Nephron progenitor cell (in vitro differentiated cells): ENCODE measurements at places on chromosomes 11 and 22.
A peak's percentile ranks its signal among the peaks of the same experiment; 100 is the strongest.

DNA sequence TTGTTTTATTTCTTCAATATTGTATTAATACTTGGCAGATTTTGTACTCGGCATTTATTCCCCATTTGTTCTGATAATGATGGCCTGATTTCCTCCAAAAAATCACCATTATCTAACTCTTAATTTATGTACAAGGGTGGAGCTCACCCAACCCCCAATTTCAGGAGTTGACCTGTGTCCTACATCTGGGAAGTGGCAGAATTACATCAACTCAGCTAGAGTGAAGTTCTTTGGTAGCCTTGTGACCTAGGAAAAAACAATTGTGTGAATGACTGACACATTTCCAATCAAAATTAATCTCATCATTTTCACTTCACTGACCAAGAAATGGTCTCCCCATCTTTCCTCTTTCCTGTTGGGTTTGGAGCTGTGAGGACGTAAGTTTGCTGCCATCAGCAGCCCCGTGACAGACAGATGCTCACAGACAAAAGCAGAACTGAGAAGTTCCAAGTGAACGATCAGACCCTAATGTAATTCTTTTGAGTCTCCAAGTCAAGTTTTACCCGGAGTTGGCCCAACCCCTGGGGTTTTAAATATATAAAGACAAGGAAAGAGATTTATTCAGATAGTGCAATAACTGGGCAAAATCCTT lies 16.6 kb upstream of the MS4A6E start:
- DNase-seq: no peak

DNA sequence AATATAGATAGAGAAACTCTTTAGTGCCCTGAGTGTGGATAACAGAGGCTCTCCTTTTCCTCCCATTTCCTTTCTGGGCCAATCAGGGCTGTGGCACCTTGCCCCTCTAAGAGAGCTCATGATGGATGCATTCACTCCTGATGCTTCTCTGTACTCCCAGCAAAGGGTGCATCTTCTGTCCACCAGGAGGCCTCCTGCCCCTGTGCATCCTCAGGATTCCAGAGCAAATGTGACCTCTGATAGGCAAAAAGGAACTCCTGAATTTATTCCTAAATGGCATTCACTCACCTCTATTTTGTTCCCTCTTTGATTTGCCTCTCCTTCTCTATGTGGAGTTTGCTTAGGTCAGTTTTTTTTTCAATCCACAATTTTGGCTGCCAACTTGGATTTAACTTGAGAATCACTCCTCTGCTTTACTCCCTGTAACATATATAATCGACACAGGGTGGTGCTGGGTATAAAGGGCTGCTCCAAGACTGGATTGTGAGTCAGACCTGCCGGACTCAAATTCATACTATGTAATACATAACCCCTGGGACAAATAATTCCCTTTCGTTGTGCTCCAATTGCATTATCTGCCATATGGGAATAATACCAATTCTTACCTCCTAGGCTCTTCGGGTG lies 1.1 kb upstream of the MRGPRX4 start:
- peak; percentile 42 for DNase-seq

DNA sequence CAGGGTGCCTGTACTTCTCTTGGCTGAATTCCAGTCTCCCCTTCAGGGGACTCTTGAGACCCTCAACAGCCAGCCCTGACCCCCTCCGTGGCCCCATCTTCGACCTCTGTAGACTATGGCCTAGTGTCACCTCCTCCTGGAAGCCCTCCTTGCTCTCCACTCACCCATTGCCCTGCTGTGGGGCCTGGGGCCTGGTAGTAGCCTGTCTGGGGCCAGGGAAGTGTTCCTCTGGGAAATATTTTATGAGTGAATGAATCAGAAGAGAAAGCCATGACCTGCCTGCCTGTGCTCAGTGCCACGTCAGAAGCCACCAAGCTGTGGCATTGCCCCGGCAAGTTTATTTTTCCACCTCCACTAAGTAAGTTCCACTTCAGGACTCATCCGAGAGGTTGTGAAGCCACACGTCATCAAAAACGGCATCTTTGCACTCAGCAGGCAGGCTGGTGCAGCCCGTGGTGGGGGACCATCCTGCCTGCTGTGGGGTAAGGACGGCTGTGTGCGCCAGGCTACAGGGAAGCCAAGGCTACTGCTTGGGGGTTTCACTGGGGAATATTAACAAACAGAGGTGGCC lies 59.6 kb upstream of the PPARA start:
- DNase-seq: no peak

- no peak for DNase-seq
These were observed 23.5 kb downstream of the CPT1A start for GRCh38 chr11:68818181-68818580.

- no peak for DNase-seq
These were observed 34.9 kb downstream of the KDM2A start for GRCh38 chr11:67153971-67154370.

- DNase-seq: no peak
These were observed 18.8 kb upstream of the MAML2 start for GRCh38 chr11:96361778-96362177.

GRCh38 chr11:57515332-57516060 lies at the start of gene SLC43A1:
Gene SLC43A1 (minus strand): TSS chr11:57515702. CDS start chr11:57514111, 1,591 bp downstream.
- DNase-seq: peak; percentile 70

GRCh38 chr22:31748490-31748889 lies 1.4 kb downstream of the PRR14L start:
- DNase-seq: no peak

DNA sequence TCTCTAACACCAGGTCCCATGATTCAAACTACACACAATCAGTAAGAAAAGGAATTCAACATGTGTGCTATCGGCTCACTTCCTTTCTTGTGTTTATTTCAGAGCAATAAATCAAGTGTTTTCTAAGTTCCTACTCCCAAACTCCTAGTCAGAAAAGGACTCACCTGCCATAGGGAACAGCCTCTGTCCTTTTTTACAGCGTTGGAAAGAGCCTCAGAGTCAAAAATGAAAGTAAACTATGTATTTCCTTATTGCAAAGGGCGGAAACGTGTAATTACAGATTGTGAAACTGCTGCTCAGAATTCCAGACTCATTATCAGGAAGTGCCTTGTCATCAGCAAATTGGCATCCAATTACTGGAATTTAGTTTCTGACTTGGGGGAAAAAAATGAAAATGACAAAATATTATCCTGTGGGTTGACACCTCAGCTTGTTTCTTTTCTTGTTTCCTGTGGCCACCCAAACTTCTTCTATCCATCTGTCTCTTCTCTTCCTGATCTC lies at the start of gene CASP4:
Gene CASP4, minus strand, starts transcription at position 220 of the 501 bp plus-strand sequence. Its CDS starts 49 bp downstream, at position 171.
- DNase-seq: no peak

GRCh38 chr11:119627286-119627685 lies 101.7 kb downstream of the NECTIN1 start:
- DNase-seq: no peak

DNA sequence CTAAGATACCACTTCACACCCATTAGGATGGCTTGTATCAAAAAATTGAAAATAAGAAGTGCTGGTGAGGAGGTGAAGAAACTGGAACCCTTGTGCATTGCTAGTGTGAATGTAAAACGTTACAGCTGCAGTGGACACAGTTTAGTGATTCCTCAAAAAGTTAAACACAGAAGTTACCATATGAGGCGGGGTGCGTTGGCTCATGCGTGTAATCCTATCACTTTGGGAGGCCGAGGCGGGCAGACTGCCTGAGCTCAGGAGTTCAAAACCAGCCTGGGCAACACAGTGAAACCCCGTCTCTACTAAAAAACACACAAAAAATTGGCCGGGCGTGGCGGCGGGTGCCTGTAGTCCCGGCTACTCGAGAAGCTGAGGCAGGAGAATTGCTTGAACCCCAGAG lies 43.5 kb downstream of the SGSM3 start:
- no peak for DNase-seq

DNA sequence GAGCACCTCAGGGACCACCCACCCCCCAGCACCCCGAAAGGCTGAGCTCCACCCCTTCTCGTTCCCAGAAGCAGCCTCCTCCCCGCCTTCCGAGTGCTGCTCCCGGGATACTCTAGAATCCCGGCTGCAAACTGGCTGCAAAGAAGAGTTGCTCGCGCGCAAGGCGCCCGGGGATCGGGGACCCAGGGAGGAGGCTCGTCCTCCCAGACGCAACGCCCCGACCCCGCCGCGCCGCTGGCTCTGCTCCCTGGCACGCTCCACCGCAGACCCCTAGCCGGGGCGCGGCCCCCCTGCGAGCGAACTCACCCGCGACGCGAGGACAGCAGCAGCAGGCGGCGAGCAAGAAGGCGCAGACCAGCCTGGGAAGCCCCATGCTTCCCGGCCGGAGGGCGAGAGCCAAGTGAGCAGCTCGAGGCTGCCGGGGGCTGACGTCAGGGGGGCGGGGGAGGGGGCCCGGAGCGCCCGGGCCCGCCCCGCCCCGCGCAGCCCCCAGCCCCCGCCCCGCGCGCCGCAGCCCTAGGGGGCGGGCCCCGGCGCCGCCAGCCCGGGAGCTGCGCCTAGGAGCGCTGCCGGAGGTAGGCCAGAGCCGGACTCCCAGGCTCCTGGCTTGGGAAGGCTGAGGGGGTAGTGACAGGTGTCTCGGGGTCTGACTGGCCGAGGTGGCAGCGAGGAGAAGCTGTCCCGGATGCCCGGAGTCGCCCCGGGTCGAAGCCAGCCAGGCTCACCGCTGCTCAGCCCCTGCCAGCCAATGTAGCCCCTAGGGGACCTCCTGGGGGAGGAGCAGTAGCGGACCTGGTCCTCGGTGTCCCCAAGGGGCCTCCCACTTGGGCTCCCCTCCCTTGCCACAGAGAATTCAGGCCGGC lies at the start of gene MCAM:
Gene MCAM, minus strand, starts transcription at position 402 of the 863 bp plus-strand sequence. Its CDS starts 29 bp downstream, at position 373.
- peak; percentile 75 for DNase-seq

DNA sequence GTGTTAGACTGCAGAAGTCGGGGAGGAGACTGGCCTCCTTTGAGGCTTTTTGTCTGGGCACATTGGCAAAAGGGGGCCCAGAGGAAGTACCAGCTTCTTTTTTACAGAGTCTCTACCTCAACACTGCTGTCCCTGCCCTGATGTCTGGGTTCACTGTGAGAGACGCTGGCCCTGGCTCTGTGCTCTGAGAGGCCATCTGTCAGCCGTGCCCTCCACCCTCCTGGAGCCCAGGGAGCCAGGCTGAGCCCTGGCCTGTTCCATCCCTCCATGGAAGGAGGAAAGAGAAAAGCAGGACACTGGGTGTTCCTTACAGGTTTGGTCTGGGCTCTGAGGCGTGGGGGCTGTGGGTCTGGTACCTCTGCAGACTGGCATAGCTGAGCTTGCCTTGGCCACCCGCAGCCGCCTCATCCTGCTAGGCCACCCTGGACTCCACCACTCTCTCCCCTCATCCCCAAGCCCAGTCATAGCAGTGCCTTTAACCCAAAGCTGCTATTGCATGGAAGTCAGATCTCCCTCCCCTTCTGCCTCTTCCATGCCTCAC lies 105.5 kb upstream of the PARVA start:
- no peak for DNase-seq

GRCh38 chr11:128262463-128263345 lies 324.7 kb downstream of the ETS1 start:
- DNase-seq: no peak

- DNase-seq: no peak
These were observed 39.8 kb downstream of the RTN4R start for GRCh38 chr22:20228055-20228938.

DNA sequence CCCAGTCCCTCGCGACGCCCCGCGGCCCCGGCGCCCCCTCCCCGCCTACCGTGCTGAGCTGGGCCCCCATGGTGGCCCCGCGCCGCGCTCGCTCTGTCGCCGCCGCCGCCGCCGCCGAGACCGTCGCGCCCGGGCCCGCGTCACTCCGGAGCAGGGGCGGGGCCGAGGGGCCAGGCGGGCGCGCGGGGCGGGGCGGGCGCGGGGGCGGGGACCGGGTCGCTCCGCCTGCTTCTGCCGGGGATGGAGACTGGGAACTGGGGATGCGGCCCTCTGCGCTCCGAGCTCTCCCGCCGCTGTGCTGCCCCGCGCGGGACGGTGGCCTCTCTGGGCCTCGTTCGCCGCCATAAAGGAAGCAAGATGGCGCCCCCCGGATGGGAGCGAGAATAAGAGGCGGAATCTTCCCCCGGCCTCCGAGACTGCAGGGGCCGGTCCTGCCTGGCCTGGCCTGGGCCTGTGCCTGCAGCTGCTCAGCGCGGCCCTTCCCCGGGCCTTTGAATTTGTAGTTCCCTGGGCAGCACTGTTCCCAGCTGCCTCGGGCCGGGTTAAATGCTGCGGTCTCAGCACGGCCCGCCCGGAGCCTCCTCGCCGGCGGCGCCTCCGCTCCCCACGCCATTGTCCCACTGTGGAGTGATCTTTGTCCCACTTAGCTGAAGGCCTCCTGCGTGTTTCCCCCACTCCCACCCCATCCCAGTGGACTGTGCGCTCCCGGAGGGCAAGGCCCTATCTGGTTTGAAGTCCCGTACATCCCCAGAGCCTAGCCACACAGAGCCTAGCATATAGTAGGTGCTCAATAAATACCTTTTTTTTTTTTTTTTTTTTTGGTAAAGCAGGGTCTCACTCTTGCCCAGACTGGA lies at the start of gene CYB5R3:
Gene CYB5R3, minus strand, starts transcription at position 147 of the 854 bp plus-strand sequence. Its CDS starts 77 bp downstream, at position 70.
- peak; percentile 90 for DNase-seq

DNA sequence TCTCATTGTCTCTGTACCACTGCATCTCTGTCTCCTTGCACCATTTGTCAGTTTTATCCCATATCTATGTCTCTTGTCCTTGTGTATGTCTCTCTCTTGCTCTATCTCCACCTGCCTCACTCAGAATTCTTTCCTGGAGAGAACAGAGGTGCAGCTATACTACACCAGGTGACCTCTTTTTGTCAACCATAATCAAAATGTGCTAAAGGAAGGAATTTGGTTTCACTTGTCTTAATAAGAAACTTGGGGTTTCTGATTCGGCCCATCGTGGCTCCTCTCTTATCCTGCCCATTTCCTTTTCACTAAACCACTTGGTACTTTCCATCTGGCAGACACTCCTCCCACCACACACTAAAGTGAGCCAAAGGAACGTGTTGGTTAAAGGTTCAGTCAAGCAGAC lies 2.0 kb upstream of the C11orf42 start:
- DNase-seq: no peak

- no peak for DNase-seq
These were observed 6.2 kb downstream of the PICALM start for GRCh38 chr11:86062719-86063118.

DNA sequence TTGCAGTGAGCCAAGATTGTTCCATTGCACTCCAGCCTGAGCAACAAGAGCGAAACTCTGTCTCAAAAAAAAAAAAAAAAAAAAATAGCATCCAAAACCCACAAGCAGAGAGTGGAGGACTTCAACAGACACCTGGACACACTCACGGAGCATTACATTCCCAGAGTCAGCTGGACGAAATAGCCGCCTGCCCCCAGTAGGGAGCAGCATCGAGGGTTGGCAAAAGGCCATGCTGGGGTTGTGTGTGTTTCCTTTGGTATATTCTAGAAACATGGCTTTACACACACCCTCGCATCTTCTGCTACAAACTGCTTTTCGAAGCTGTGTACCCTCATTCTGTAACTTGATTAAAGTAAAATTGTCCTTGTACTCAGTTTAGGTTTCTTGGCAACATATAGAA lies 5.3 kb downstream of the ADA2 start:
- DNase-seq: peak; percentile 41

GRCh38 chr22:41799486-41800347 lies 762 bp upstream of the CCDC134 start:
- peak; percentile 27 for DNase-seq
